ENCODE measurements at places on chromosomes 13 and 19.

- DNase-seq = peak; percentile 55
Observed at GRCh38 chr19:6423499-6424194, 964 bp downstream of the KHSRP start.

GRCh38 chr19:11092181-11092538 lies 2.9 kb downstream of the LDLR start:
- DNase-seq = peak; percentile 46

DNA sequence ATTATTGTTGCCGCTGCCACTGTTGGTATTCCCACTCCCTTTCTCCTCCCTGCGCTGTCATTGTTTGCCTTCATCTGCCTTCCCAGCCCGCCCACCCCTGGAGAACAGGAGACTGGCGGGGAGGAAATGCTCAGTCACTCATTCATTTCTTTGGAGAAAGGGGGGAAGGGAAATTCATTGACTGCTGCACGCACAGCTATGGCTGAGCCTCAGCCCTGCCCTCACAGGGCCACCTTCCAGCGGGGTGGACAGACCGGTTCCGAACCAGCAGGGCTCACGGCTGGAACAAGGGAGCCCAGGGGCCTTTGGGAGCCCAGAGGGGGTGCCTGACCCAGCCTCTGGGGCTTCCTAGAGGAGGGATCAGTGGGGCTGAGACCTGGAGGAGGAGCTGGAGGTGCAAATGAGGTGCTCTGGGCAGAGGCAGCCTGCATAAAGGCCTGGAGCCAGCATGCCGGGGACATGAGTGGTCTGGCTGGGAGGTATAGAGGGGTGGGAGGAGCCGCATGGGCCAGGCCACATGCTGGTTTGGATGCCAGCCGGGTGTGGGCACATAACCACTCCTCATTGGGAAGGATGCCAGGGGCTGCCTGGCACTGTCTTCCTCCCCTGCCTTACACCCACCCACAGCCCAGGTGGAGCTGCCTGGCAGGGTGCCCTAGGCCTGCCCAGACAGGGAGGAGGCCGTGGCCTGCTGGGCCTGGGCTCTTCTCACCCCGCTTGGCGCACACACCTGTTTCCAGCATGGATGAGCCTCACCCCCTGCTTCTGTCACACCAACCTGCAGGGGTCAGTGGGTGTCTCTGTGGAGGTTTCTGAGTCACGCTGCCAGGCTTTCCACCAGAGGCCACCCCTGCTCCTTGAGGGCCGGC lies 26.8 kb downstream of the PPP5C start:
- DNase-seq = peak; percentile 15

DNA sequence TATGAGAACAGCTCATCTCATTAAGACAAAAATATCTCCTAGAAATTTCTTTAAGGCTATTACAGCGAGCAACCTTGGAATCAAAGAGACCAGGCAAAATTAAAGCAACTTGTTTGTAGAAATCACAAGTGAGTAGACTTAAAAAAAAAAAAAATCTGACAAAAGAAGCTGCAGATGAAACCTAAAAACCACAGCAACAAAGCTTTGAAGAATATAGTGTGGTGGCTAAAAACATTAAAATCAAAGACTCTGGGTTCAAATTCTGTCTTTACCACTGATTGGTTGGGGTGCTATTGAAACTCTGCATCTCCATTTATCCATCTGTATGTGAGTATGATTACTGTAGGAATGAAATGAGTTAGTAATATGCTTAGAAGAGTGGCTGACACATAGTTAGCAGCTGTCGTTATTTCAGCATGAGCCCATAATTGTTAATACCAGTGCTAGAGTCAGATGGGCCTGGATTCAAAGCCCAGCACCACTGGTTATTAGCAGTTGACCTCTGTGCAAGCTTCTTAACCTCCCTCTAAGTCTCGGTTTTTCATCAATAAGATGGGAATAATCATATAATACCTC lies 157.6 kb downstream of the FOXO1 start:
- DNase-seq = no peak

- no peak for DNase-seq
Observed at GRCh38 chr13:95234242-95234641, 67.0 kb downstream of the ABCC4 start.

DNA sequence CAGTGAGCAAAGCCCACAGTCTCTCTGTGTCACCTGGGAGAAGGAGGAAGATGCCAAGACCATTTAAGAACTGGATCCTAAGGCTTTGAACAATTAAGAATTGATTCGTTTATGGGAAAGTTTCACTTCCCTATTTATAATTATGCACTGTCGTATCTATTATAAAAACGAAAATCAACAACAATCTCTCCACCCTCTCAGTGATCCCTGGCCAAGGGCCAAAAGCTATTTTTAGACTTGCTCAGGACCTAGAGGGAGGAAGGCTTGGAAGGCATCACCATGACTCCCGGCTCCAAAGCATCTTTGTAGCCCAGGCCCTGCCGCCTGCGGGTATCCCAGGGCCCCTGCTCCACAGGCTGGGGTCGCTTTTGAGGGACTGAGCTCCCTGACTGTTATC lies 1.3 kb downstream of the RHPN2 start:
- DNase-seq = peak; percentile 63

GRCh38 chr13:45120967-45121831 lies 889 bp downstream of the GTF2F2 start:
- DNase-seq = peak; percentile 44

DNA sequence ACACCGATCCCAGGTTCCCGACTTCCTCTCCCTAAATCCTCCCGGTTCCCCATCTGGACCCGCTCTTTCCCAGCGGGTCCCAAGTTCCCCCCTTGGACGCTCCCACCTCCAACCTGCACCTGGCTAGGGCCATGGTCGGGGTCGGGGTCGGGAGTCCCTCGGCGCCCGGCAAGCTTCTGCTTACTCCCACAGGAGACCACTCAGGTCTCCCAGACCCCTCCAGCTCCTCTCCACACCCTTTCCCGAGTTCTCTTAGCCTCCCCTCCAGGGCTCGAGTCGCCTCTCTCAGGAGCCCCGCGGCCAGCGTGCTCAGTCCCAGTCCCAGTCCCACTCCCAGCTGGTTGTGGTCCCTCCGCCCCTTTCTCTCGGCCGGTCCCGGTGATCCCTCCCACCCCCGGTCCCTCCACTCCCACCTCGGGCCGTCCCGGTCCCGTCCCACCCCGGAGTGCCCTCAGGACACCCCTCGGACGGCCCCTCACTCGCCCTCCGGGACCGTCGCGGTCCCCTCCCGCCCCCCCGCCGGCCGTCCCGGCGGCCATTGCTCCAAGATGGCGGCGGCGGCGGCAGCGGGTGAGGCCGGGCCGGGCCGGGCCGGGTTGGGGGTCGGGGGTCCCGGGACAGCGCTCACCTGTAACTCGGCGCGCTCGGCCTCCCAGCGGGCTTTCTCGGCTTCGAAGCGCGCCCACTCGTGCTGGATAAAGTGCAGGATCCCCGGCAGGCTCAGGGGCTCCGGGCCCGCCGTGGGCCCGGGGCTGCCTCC lies at the start of gene FKRP:
Gene FKRP, plus strand, starts transcription at position 537 of the 760 bp plus-strand sequence. CDS start 9,394 bp downstream, outside the sequence.
- peak; percentile 69 for DNase-seq

GRCh38 chr13:22655106-22655852 lies 525.5 kb upstream of the SGCG start:
- no peak for DNase-seq

DNA sequence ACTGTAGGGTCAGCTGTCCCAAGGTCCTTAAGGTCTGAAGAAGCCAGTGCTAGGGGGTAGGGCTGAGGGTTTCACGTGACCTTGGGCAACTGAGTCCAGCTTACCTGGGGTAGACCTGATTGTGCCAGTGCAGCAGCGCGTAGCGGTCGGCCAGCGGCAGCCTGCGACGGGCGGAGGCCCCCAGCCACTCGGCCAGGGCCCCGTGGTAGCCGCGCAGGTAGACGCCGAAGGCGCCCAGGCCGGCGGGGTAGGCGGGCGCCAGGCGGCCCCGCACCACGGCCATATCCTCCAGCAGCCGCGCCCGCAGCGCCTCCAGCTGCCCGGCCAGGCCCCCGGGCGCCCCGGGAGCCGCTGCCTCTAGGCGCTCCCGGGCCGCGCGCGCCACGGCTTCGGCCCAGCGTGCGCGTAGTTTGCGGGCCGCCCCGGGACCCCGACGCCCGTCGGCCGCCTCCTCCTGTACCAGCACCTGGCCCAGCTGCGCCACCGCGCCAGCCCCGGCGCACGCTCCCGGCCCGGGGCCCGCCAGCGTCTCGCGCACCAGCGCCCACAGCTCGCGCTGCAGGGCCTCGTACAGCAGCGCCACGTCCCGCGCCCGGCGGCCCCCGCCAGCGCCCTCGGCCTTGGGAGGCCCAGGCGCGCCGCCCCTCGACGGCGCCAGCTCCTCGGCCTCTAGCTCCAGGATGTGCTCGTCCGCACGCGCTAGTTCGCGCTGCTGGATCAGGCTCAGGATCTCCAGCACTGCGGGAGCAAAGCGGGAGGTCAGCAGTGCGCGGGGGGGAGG lies 10.9 kb downstream of the EXOC3L2 start:
- peak; percentile 38 for DNase-seq

GRCh38 chr19:2602391-2603181 lies 99.9 kb downstream of the GNG7 start:
- DNase-seq = peak; percentile 88

DNA sequence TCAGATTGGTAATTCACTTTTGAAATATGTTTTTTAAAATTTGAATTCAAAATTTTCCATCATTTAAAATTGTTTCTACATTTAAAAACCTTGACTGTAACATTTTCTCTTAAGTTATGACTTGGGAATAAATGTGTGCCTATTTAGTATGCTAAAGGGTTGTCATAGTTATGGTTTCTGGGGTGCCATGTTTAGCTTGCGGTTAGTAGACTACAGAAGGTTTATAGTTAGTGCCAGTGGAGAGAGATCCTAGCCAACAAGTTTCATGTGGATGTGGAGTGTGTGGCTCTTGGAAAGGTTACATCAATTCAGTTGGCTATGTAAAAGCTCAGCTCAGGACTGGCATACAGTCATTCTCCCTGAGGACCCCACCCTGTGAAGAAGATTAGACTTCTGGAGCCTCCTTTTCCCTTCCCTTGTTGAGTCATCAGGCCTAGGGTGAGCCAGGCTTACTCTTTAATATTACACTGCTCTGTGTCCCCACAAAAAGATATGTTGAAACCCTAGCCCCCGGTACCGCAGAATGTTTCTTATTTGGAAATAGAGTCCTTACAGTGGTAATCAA lies 20.4 kb downstream of the LMO7 start:
- no peak for DNase-seq

DNA sequence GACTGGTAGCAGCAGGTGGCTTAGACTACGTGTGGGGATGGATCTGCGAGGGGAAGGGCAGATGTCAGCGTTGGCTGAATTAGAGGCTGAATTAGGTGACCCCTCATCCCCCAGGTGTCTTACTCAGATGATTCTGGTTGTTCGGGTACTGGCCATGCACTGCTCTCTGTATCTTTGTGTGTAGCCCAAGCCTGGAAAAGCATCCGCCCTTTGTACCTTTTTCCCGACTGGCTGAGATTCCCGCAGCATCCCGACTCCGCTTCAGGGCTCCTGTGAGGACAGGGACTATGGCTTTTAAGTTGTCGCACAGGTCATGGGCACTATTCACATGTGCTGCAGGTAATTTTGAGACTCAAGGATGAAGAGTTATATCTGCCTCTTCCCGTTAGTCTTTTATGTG lies 7.2 kb downstream of the TFDP1 start:
- DNase-seq = no peak

DNA sequence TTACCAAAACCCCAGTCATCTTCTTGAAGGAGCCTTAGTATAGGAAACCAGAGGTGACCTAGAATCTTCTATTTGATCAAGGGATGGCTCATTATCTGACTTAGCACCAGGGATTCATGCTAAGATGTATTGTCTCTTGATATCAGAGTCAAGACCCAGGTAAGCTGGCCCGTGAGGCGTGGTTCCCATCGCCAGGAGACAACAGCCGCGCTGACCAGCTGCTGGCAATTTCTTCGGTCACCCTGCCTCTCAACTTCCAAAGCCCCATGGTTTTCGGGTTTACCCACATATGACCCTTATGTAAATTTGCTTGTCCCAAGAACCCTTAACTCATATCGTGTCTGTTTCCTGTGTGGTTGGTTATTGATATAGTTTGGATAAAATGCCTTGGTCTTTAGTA lies 77.7 kb upstream of the VSTM2B start:
- no peak for DNase-seq

DNA sequence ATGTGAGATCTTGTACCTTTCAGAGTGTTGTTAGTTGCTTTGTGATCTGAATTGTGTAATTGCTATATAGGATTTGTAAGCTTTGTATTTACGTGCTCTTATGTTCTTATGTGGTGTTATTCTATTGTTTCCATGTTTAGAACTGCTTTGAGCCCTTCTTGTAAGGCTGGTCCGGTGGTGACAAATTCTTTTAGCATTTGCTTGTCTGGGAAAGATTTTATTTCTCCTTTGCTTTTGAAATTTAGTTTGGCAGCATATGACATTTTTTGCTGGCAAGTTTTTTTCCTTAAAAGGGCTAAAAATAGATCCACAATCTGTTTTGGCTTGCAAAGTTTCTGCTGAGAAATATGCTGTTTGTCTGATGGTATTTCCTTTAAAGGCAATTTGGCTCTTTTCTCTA lies 1089.2 kb upstream of the PCDH9 start:
- no peak for DNase-seq

DNA sequence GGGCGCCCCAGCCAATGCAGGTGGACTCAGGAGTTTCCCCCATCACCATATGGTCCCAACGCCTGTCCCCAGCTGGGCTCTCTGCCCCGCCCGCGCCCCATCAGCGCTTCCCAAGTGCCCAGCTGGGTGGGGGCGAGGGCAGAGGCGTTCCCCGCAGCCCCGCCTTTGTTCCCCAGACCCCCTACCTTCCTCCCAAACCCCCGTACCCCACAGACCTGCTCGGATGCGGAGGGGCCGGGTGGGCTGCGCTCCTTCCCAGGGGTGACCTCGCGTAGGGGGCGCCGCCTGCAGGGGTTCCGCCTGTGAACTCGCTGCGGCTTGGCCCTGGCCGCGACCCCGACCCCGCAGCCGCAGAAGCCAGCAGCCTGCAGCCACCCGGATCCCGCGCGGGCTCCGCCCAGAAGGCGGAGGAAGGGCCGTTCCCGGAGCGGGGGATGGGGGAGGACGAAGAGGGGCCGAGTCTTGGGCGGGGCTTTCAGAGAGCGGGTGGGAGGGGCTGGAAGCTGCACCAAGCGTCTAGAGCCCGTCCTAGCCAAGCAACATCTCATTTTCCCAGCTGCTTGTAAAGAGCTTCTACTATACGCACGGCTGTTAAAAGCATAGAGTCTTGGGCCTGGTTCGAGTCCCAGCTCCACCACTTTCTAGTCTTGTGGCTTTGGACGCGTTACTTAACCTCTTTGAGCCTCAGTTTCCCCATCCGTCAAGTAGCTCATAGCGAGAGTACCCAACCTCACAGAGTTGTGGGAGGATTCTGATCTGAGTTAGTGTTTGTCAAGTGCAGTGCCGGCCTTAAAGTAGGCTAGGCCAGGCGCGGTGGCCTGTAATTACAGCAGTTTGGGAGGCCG lies at the start of gene RAB3D:
Gene RAB3D, minus strand, starts transcription at position 404 of the 845 bp plus-strand sequence. CDS start 2,258 bp downstream, outside the sequence.
- DNase-seq = peak; percentile 96

DNA sequence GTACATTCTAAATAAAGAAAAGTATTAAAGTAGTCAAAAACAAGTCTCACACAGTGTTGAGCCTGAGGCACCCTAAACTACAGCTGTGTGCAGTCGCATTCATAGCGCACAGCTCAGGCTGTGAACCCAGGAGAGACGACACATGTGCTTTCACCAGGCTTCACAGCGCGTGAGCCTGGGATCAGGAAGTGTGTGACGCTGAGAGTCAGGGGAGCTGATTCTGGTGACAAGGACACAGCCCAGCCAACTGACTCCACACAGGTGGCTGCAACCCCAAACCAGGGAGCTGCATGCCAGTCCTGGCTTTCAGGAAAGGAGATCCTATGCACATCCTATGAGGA lies 41.6 kb downstream of the COL4A1 start:
- DNase-seq = no peak

- DNase-seq = no peak
Observed at GRCh38 chr13:27411341-27411740, 13.1 kb upstream of the GTF3A start.
